ENCODE measurements at places on chromosomes 5 and 9. TPM values are rescaled to one million over a fixed set of nuclear protein-coding genes. Genes with fewer than 3 reads are reported as not detected.

Gene ROR2
- 31.8 TPM for total RNA-seq

Gene RAB3C
- 2.7 TPM for total RNA-seq

Gene S1PR3
- 5.9 TPM for total RNA-seq

Gene PKD2L2
- not detected for total RNA-seq

Gene OTP
- total RNA-seq, result not detected

Gene ABO
- 23.0 TPM for total RNA-seq

Gene PCDHB7
- total RNA-seq, result 4.0 TPM

DNA sequence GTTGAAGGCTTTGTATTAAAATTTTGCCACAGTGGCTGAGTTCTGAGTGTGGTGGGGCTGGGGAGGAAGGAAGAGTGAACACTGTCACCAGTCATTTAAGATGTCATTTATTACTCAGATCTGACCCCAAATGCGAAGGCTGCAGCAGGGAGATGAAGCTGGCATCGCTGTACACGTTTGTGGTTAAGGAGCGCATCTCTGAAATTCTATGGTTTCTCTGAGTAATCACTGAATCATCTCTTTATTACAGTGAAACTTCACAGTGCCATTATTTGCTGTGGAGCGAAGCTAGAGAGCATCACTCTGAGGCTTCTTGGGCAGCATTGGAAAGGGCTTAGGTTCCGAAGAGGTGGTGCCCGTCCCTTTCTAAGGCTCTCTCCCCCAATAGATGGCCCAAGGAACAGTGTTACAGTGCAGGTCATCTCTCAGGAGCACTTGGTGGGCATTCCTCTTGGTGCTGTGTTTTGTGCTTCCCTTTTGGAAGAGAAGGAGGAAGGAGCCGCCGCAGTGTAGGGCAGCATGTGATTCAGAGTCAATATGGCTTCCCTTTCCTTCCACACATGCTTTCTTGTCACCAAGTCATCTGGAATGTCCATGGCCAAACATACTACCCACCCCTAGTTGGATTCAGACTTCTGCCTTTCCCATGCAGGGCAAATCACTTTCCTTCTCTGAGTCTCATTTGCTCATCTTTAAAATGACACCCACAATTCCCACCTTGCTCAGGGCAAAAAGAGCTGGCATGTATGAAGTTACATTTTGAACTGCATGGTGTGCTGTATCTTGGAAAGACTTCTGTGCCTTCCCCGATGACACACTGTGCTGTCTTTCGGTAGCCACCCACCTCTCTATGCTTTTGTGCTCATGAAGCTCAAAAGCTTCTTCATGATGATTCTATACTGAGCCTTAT lies 9.3 kb upstream of the TEX48 start:
- no peak for DNase-seq

DNA sequence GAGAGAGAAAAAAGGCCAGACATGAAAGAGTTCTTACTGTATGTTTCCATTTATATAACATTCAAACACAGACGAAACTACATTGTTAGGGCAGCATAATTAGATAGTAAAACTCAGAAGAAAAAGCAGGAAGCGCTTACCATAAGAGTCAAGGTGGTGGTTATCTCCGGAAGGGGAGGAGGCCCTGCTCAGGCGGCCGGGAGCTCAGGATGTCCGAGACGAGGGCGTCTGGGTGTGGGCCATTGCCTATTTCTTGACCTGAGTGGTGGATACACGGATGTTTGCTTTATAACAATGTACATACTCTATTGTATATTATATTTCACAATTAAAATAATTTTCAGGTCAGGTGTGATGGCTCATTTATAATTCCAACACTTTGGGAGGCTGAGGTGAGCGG lies 80.9 kb upstream of the COL5A1 start:
- no peak for DNase-seq

GRCh38 chr5:156386976-156387375 lies 60.0 kb downstream of the SGCD start:
- DNase-seq, result no peak

- DNase-seq, result no peak
Observed at GRCh38 chr5:113612060-113612496, 98.6 kb downstream of the YTHDC2 start.

DNA sequence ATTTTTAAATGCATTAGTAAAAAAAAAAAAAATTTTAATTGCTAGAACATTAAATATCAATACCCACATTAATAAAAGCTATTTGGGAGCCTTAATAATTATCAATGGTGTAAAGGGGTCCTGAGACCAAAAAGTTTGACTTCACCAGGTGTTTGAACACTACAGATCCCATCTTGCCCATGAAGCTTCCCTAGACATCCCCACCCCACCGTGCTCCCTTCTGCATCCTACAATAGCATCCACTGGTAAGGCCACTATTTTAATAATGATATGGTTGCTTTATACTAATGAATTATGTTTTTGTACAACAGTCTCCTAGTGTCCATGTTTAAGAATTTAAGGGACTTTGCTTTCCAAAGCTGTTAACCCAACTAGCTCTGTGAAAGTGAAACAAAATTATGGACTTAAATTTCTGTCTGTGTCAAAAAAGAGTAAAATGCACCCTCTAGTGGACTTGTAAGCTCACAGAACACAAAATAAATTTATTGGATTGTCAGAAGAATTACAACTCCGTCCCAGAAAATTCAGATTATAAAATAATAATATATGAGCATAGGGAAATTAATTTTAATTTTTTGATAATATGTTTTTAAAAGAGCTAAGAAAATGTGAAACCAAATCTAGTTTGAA lies 76.0 kb downstream of the ARL15 start:
- no peak for DNase-seq

DNA sequence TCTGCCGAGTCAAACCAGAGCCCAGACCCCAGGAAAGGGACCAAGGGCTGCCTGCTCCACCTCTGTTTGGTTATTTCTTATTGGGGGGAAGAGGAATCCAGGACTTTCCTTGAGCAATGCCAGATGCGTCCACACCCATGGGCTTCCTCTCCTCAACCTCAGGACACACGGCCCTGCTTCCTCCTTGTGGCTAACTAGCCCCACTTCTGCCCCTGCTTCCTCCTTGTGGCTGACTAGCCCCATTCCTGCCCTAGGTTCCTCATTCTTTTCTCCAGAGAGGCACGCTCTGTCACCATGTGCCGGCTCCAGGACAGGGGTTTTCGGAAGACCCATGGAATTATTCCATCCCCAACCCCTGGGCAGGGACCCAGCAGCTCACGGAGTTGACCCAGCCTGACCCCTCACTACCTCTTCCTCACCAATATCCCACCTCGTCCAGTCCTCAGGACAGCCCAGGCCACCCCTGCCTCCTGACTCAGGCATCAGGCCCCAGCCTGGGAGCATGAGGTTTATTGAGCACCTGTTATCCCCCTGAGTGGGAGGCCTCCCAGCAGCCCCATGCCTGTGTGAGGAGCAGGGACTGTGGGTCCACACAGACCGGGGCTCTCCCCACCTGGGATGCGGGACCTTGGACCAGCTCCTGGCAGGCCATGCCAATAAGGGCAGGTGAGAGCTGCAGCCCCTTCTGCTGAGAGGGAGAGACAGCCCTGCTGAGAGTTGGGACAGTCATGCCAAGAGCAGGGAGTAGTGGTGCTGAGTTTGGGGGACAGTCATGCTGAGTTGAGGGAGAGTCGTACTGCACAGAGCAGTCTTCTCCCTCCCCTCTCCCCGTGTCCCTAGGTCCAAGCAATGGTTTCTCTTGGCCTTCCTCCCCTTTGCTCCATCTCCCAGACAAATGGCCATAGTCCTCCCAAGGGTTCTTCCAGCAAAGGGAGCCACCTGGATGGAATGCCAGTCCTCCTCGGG lies 11.8 kb upstream of the FCN1 start:
- no peak for DNase-seq

DNA sequence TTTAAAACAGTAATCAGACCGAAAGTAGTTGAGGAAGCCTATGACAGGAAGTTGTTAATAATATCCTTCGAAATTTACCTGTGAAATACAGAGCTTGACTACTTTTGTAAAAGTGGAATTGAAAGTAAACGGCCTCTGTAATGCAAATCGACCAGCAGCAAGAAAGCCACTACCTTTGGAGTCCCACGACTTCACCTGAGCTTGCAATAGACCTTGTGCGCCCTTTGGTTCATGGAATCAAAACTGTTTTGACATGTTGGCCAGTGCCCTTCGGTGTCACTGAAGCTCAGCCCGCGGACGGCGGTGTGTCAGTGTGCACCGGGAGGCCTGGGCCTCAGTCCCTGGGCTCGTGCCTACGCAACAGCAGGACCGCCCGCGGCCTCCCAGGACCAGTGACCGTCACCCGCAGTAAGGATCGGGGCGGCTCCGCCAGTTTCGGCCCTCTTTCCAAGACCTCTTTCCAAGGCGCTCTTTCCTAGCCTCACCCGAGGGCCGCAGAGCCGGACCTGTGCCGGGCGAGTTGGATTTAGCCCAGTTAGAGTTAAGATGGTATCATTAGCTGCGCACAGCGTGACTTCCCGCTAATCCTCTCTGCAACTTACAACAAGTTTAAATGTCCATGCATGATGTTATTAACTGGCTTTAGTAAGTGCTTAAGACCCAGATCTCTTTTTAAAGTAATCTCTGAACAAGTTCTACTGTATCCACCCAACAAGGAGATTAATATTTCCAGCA lies 223.3 kb downstream of the MEF2C start:
- no peak for DNase-seq

- no peak for DNase-seq
Observed at GRCh38 chr5:180281706-180282105, 10.2 kb downstream of the MAPK9 start.

- DNase-seq, result no peak
Observed at GRCh38 chr5:67364381-67364970, 167.9 kb upstream of the CD180 start.

DNA sequence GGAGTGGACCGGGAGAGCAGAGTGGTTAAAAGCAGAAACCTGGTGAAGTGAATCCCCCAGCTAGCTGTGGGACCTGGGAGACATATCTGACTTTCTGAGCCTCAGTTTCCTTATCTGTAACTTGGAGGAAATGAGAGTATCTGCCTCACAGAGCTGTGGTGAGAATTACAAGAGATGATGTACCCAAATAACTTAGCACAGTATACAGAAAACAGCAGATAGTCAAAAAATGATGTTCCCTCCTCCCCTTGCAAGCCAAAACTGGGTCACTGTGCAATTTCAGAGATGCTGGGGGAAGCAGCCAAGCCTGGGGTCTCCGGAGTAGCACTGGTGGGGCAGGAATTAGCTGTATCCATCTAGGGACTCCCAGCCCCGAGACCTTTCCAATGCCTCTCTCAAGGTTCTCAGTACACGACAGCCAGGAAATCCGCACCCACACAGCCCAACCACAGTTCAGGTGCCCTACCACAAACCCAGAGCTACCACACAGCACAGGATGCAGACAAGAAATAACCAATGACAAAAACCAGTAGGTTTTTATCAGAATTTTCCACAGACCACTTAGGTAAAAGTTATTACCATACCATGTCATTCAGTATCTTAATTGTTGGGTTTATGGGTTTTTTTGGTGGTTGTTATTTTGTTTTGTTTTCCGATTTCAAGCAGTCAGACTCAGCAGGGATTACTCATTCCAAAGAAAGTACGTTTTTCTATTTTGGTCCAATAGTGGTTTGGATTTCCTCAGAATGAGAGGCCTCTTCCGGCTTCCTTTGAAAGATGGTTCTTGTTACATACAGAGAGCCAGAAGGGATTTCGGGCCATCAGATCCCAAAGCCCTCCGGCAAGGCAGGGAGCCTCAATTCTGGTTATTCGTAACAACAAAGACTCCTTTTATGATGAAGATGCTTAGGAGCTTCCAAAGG lies 4.9 kb upstream of the HRH2 start:
- no peak for DNase-seq

- no peak for DNase-seq
Observed at GRCh38 chr5:55535199-55535905, 588 bp upstream of the PLPP1 start.

DNA sequence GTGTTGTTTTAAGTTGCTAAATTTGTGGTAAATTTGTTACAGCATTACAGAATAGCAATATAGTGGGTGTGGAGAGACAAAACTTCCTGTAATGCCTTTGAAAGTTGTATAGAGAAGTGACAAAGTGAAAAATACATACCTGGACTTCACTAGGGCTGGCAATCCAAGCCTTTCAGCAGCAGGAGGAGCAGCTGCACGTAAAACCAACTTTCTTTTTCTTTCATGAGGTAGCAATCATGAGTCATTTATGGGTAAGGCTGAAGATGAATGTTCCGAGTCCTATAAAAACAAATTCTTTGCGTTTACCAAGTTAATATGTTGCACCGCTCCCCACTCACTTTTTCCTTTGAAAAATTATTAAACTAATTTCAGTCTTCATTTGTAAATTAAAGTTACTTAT lies 1138.2 kb downstream of the TAF11L14 start:
- DNase-seq, result no peak

DNA sequence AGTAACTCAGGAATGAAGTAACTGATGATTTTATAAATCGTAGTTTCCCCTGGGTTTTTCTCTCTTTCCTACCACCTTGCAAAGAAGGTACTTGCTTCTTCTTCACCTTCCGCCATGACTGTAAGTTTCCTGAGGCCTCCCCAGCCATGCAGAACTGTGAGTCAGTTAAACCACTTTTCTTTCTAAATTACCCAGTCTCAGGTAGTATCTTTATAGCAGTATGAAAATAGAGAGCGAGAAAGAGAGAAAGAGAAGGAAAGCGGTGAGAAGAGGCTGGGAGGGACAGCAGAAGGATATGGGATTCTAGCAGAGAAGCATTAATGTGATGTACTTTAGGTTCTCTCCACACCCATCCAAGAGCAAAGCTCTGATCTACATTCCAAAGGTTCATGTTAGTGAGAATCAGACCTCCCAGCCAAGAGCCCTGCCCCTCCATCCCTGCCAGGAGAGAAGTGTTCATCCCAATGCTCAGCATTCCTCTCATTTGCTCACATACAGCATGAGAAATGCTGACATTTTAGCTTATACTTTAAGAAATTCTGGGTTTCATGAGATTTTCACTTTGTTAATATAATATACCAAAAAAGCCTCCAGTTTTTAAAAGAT lies 185.0 kb upstream of the PTGER4 start:
- no peak for DNase-seq

- DNase-seq, result no peak
Observed at GRCh38 chr5:76801159-76801802, 17.5 kb upstream of the F2RL1 start.

GRCh38 chr5:94422812-94423211 lies 195.6 kb downstream of the KIAA0825 start:
- DNase-seq, result no peak

DNA sequence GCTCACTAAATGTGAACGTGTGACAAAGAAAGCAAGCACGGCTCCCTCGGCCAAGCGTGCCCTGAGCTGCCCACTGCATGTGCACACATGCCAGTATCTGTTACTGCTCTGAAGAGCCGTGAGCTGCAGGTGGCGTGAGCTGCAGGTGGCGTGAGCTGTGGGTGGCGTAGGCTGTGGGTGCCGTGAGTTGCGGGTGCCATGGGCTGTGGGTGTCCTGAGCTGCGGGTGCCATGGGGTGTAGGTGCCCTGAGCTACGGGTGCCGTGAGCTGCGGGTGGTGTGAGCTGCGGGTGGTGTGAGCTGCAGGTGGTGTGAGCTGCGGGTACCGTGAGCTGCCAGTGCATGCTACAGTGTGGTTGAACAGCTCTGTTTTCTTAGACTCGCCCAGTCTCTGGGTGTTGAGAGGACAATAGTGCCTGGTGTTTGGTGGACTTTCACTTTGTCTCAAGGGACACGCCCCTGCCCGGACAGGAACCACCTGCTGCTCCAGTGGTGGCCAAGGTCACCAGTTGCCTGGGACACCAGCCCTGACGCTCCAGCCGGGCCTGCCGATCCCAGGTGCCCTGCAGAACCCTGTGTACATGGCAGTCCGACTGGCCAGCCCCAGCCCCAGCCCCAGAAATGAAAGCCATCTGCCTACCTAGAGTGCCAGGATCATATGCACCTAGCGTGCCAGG lies 6.7 kb downstream of the CCDC187 start:
- DNase-seq, result no peak
